Cerebellar nuclear complex (tissue), 1 donor: ENCODE measurements at places on chromosomes 16 and 17.

DNA sequence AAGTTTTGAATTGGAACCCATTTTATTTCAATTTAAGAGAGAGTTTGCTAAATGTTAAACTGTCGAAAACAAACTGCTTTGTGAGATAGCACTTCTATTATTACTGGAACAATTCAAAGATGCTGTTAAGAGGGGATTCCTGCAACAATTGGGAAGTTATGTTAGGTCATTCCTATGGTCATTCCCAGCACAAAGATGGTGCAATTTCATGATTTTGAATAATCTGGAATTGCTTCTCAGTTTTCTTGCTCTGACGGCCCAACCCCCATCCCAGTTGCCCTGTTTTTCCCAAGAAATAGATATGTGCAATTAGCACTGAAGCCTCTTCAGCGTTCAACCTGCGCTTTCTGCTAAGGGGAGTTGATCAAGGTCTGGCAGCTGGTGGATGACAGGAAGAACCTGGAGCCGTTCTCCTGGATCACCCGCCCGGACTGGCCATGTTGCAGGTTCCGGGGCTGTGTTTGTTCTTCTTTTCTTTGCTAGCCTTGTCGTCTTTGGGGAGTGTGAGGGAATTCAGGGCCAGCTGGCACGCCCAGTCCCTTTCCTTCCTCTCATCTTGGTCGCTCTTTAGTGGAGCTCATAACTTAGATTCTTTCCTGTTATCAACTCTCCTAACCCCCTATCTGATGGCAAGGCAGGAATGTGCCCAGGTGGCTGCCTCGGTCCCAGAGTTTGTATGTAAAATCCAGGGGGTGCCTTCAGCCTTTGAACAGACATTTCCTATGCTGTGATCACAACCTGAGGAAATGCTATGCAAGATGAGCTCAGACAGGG lies 29.0 kb upstream of the IRF8 start:
- DNase-seq, result no peak

- DNase-seq, result no peak
These were observed 3.7 kb upstream of the DPEP2 start for GRCh38 chr16:68003031-68003430.

- no peak for DNase-seq
These were observed 611 bp upstream of the ANKRD40 start for GRCh38 chr17:50708050-50709000.

DNA sequence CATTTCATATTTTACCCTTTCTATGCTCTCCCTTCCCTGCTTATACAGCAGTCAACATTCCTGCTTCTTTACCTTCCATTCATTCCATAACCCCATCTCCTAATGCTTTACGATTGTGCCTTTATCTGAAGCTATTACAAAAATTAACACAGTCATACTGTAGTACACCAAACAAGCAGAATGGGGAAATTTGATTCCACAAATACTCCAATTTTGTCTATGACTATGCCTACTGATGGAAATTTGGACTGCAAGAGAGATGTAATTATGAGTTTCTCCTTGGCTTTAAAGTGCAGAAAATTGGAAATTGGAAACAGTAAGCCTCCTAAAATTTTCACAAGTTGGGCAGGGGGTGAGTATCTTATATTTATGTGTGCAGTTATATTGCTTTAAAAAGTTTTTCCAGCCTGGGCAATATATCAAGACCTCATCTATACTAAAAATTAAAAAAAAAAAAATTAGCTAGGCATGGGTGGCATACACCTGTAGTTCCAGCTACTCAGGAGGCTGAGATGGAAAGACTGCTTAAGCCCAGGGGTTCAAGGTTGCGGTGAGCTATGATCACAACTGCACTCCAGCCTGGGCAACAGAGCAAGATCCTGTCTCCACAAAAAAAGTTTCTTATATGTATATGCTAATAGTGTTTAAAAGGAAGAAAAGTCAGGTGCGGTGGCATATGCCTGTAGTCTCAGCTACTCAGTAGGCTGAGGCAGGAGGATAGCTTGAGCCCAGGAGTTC lies 3.0 kb downstream of the APPBP2 start:
- DNase-seq, result no peak

GRCh38 chr16:62404842-62405611 lies 368.8 kb upstream of the CDH8 start:
- no peak for DNase-seq
